ENCODE measurements at places on chromosomes 11 and 22. TPM values are rescaled to one million over a fixed set of nuclear protein-coding genes. Genes with fewer than 3 reads are reported as not detected.

The OR4C12 gene
- not detected for total RNA-seq

The RPS6KA4 gene
- total RNA-seq = 28.9 TPM

The TBX10 gene
- 19.3 TPM for total RNA-seq

- no peaks in the 10 kb centered on the region for H3K27me3 ChIP-seq
- DNase-seq = no peak
- H3K4me1 ChIP-seq = no peaks in the 10 kb centered on the region
- no peaks in the 10 kb centered on the region for H3K36me3 ChIP-seq
Measured at GRCh38 chr11:16356057-16356760, at the start of gene SOX6. Gene SOX6, minus strand, starts transcription at chr11:16356546. Its CDS starts 15,298 bp downstream, at chr11:16341248.

GRCh38 chr22:29083933-29084591 is 11.2 kb downstream of the KREMEN1 start:
- H3K27ac ChIP-seq = no peak overlapping the region
- no peaks in the 10 kb centered on the region for H3K27me3 ChIP-seq
- DNase-seq = no peak
- H3K36me3 ChIP-seq = no peaks in the 10 kb centered on the region

All from colonic mucosa (tissue), 4 donors.